ENCODE measurements at places on chromosomes 1 and 21.

DNA sequence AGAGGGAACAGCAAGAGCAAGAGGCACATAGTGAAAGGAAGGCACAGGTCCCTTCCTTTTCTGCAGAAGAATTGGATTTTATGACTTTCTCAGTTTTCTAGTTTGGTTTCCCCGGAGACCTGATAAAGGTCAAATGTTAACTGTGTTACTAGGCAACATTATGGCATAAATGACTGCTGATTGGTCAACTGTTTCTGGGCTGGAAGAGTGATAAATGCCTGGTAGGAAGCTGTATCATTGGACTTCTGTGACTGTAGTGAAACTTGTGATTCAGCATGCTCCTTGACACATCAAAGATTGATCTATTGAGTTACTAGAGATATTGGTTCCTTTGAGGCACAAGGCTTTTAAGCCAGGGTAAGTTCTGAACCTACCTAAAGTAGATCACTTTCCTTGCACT, 55.7 kb downstream of the LRRC8C start:
- no peak for DNase-seq

DNA sequence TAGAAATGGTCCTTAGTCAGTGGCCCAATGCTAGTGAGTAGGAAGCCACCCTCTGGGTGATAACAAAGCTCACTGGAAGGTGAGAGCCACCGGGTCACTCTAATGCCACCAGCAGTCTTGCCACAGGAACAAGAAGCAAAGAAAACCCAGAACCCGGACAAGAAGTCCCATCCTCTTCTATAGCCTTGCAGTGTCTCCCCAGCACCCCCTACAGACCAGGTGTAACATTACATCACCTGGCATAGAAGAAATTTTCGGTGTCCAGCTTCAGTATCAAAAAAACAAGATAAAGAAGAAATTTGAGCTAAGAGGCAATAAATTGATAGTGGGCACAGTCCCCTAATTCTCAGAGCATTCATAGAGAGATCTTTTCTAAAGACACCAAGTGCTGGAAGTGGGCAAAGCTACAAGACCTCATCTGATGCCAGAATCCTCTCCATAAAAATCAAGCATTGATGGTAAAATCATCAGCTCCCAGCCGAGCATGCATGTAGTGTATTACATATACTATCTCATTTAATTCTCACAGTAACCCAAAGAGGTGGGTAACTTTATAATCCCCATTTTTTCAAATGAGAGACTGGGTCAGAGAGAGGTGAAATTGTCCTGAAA, 491.0 kb downstream of the MATN1 start:
- peak; percentile 18 for DNase-seq

- DNase-seq, result no peak
Measured at GRCh38 chr21:31034378-31034777, 3.9 kb downstream of the KRTAP19-8 start.

DNA sequence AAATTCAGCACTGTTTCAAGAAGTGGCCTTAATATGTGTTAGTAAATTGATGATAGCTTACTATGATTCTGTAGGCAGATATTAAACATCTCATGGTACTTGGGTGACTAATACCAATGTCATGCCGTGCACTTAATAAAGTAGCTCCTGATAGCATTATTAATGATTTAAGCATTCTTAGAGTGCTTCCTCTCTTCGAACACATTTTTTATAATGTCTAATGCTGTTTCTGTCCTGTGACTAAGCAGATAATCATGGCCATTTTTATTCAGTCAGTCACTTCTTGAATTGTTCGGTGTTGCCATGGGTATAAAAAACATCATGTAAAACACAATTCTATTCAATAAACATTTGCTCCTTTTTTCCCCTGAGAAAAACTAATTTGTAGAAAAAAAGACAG, 804.6 kb upstream of the ADGRL4 start:
- no peak for DNase-seq

GRCh38 chr1:210523830-210524229, 195.1 kb downstream of the HHAT start:
- DNase-seq, result no peak

GRCh38 chr21:27622631-27623030, 655.7 kb upstream of the ADAMTS5 start:
- DNase-seq, result no peak

- no peak for DNase-seq
Measured at GRCh38 chr21:21436012-21436534, 437.9 kb downstream of the NCAM2 start.

GRCh38 chr1:6638226-6638625, 13.6 kb downstream of the THAP3 start:
- DNase-seq, result no peak

- DNase-seq, result no peak
Measured at GRCh38 chr1:205767248-205767647, 8.0 kb downstream of the RAB29 start.

Measured in iPS DF 6.9 (cell line).